NCI-H1105 (cell line): ENCODE measurements at places on chromosomes 7 and 10.

DNA sequence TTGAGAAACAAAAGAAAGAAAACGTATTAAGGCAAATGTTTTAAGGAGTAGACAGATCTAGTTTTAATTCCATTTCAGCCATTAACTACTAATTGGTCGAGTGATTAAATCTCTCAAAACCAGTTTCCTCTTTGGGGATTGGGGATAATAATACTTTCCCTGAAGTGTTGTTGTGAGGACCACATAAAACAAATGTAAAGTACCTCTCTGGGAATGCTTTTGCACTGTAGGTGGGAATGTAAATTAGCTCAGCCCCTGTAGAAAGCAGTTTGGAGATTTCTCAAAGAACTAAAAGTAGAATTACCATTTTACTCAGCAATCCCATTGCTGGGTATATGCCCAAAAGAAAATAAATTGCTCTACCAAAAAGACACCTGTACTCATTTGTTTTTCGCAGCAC, 36.0 kb upstream of the PPP1R3C start:
- DNase-seq, result no peak

GRCh38 chr10:132563485-132564248, 26.1 kb downstream of the INPP5A start:
- DNase-seq, result no peak

- no peak for DNase-seq
These were observed 3.5 kb downstream of the DLX5 start for GRCh38 chr7:97020996-97021746.

DNA sequence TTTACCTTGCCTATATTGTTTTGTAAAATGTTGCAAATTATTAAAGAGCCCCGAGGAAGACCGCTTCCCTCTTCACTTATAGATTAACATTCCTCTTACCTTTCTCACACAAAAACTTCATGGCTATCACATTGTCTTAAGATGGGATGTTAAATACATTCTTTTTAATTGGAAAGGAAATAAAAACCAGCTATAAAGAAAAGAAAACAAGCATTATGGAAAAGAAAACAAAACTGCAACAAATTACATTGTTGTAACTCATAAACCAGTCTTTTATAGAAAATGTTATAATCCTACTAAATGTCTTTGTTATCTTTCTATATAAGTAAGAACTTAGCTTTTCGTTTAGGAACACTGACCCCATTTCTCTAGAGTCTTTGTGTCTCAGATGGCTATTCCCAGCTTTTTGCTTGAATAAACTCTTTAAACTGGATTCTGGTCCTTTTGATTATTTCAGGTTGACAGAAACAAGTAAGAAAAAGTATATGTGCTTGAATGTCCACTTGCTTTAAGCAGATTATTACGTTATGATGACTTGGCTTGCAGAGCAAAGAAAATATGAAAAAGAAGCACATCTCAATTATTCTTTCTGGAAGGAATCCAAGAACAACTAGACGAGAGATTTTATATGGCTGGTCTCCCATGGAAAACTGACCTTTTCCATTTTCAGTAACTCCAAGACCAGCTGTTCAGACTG, 128.2 kb downstream of the AKR1D1 start:
- DNase-seq, result peak; percentile 14

- DNase-seq, result peak; percentile 51
These were observed 176.0 kb upstream of the MYO3A start for GRCh38 chr10:25758041-25758457.

- DNase-seq, result no peak
These were observed 152.1 kb upstream of the TARP start for GRCh38 chr7:38425509-38425908.

DNA sequence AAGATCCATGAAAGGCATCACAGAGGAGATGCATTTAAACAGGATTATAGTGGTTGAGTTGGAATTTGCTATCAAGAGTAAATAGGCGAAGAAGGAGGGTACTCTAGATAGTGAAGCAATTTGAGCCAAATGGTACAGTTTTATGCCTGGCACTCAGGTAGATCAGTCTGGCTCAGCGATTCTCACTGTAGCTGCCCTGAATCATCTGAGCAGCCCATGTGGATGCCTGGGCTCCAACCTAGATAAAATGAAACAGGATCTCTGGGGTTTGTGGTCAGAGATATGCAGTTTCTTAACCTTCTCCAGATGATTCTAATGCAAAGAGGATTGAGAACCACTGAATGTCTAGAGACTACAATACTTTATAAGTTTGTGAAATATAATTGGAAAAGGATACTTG, 282.0 kb upstream of the FZD1 start:
- DNase-seq, result no peak

- DNase-seq, result no peak
These were observed 24.6 kb upstream of the NPFFR1 start for GRCh38 chr10:70308121-70309060.

DNA sequence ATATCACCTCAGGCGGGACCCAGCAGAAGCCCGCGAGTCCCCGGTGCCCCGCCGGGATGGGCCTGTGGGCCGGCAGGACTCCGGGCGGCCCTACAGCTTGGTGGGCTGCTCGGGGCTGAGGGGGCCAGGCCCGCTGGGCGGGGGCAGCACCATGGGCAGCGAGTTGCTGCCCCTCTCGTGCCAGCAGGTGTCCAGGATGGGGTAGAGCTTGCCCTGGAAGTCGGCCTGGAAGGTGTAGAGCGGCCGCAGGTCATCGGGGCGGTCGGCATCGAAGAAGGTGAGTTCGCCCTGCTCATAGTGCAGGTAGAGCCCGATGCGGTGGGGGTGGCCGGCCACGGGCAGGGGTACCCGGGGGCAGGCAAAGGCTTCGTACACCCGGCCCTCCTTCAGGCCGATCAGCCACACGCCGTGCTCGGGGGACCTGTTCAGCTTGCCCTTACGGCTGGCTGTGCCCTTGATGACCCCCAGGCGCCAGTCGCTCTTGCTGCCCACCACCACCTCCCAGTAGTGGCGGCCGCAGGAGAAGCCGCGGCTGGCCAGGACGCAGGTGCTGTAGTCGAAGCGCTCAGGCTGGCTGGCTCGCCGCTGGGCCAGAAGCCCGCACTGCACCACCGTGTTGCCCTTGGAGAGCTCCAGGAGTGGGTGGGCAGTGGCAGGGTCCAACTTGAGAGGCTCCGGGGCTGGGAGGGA, 4.3 kb upstream of the NSUN5 start:
- no peak for DNase-seq

DNA sequence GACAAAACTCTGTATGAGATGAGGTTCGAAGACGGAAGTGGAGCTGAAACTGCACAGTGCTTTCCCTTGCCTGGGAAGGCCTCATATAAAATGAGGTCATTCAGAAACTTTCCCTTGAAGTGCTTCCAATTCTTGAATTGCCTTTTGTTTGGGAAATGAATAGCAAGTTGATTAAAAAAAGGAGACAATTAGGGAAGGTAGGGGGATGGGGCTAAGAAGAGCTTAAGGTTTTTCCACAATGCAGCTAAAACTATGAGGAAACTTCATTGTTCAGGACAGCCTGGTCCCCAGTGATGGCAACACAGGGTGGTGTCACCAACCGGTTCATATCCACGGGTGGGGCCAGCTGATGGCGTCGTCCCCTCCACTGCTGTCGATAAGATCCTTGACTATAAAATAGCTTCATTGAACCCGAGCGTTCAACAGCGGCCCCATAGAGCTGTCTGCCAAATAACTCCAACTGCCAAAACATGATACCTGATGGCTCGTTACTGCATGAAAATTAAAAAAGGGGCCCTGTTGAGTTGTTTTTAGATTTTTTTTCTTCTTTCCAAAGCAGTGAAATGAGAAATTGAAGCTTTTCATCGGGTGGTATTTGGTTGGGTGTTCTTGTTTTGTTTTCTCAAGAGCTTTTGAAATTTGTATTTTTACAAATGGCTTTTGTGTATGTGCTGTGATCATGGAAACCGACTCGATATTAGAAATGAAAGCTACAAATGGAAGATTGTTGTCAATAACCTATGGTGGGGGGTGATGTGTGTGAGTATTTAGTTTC, 2.8 kb upstream of the CELF2 start:
- DNase-seq, result no peak

GRCh38 chr10:126459878-126460481, 71.7 kb upstream of the ADAM12 start:
- no peak for DNase-seq

DNA sequence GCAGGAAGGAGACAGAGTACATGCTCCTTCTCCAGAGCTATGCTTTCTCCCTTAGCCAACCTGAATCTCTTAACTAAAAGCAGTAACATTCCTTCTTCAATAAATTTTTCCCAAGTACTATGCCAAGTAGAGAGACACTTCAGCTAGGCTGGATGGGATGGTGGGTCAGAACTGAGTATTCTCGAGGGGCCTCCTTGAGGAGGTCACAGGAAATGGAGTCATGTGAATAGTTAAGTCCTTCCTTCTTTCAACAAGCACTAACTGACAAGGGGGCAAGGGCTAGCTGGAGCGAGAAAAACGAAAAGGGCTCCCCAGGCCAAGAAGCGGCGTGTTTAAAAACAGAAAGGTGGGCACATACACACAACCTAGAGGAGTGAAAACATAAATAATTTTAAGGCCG, 5.5 kb downstream of the RSU1 start:
- no peak for DNase-seq

GRCh38 chr7:127732306-127732705, 80.3 kb downstream of the SND1 start:
- no peak for DNase-seq

DNA sequence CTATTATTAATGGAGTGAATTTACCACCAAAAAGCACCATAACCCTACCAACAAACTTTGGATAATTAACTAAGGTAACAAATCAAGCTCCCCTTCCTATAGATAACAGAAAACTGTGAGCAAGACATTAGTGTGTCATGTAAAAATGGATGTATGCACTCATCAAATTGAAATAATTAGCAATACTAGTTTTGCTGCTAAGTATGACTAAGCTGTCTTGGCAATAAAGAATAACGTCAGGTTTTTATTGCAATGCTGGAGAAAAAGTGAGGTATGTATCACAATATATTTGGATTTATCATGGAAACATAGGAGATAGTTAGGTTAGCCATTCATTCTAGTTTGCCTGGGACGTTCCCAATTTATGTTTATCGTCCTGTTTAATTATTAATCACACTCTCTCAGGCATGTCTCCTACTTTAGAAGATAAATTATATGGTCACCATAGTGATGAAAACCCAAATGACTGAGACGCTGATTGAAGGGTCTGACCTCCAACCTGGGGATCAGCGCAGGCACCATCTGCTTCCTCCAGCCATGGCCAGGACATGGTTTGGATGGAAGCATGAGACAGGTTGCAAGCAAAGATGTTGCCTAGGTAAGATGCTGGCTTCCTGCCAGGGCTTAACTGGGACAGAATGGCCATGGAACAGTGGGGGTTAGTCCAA, 125.6 kb downstream of the FANK1 start:
- no peak for DNase-seq

DNA sequence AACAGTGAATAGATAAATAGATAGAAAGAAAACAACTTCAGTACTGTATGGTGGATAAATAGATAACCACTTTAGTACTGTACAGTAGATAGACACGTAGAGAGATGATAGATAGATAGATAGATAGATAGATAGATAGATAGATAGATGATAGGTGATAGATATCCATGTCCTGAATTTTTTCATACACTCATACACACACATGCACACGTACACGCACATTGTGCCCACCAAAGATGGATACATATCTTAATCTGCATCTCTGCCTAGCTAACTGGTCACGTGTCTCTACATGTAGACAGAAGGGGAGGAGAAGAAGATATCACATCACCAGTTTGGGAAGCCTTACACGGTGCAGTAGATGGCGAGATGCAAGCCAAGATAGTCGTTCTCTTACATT, 99.2 kb downstream of the ARID5B start:
- no peak for DNase-seq

- no peak for DNase-seq
These were observed 53.9 kb downstream of the CUBN start for GRCh38 chr10:17075533-17076359.

DNA sequence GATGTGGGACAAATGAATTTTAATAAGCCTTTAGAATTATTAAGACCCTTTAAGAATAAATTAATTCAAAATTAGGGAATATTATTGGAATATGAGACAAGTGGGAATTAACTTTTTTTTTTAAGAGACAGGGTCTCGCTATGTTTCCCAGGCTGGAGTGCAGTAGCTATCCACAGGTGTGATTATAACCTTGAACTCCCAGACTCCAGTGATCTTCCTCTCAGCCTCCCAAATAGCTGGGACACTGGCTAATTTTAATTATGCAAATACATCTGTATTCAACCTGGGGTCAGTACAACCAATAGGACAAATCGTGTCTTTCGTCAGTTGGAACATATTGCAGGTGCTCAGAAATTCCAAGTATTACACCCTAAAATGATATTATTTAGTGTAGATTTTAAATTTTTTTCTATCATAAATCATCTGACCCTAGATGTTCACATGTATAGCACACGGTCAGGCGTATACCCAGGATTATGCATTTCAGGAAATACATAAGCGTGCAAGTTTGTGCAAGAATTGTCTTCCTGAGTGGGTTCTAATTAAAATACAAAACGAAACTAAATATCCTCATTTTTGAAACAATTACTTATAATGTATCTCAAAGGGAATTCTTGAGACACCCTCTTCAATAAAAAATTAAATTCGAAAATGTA, 1.2 kb downstream of the NT5C3A start:
- DNase-seq, result no peak

DNA sequence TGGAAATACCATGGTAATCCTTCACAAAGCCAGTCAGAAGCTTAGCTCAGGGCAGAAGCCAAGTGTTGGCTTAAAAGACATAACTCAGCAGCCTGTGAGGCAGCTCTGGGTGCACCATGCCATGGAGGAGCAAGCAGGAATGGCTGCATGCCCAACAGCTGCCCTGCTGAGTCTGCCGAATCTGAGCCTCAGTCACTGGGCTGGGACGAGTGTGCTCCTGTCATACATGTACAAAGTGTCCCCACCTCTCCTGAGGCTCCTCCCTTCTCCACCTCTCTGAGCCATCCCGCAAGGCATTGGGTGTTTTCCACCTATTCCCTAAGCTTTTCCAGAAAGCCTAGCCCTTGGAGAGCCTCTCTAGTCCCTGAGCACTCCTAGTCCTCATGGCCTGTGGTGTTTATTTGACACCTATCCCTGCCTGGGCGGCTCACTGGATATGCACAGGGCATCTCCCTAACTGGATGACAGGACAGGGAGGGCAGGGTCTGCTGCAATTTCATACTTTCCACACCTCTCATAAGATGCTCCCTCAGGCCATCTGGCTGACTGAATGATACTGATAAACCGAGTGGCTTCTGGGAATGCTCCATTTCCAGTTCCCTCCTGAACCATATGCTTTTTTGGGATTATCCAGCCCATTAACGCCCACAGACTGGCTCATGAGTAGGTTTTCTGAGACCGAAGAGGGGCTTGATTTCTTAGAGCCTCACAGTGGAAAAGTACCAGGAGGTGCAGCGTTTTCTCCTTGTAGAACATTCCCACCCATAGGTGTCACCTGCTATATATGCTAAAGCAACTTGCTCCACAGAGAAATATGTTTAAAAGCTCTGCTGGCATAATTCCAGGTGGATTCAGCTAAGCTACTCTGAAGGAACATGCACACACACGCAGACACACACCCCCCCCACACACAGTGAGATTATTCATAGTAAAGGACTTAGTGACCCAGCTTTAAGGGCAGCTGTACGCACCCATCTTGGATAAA, 199.3 kb downstream of the SNX10 start:
- DNase-seq, result peak; percentile 91

- DNase-seq, result no peak
These were observed 157.7 kb upstream of the PRR15 start for GRCh38 chr7:29405891-29406290.
